ENCODE measurements at places on chromosomes 13 and 19.

DNA sequence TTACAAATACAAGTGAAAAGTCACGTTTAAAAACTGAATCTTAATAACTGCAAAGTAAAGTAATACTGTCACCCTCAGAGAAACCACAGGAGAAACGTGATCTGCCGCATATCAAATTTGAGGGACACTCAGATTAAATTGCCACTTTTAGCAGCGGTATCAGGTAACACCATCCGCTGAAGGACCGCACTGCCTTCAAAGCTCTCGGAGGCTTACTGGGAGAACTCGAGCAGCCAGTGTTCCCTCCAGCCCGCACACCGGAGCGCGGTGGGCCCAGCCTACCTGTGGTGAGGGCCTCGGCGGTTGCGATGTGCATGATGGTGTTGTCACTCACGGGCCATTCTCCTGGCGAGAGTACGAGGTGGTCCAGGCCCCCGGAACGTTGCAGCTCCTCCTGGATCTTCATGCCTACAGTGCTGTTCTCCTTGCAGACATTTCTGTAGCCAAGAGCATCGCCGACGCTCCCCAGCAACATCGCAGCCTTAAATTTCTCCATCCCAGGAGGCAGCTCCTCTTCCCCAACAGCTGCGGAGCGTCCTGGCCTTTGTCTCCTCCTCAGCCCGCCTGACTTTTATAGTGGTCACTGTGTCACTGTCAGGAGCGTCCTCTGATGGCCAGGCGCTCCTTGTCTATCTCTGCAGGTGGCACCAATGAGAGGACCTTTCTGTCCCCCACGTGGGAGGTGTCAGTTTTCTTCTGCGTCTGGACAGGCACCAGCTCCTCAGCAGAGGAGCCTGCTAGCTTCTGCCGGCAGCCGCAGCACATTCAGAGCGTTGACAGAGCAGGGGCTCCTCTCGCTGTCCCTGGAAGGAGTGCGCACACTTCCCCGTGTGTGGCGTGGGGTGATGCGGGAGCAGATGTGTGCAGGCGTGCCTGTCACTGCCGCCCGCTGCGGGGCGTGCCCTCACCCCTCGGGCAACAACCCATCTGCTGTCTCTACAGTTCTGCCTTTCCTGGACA is at the start of gene ADPRHL1:
Gene ADPRHL1 (minus strand): TSS at position 547 of the 960 bp plus-strand sequence. CDS start 51 bp downstream, at position 496.
- DNase-seq = no peak

DNA sequence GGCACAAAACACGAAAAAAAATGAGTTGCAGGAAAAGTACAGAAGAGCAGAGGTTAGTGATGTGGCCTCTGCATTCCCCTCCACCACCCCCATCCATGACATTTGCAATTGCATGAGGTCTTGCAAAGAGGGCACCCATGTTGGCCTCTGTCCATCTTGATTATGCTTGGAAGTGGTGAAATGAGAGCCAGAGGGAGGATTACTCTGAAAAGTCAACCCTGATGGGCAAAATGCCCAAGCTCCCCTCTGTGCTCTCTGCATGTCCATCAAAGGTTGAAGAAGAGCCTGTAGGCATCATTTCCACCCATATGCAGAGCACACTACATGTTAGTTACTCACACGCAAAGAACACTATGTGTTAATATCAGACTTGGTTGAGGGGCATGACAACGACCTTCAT is 71.4 kb downstream of the SLC15A1 start:
- DNase-seq = no peak

- no peak for DNase-seq
Observed at GRCh38 chr19:47096100-47096704, 17.4 kb downstream of the ZC3H4 start.

DNA sequence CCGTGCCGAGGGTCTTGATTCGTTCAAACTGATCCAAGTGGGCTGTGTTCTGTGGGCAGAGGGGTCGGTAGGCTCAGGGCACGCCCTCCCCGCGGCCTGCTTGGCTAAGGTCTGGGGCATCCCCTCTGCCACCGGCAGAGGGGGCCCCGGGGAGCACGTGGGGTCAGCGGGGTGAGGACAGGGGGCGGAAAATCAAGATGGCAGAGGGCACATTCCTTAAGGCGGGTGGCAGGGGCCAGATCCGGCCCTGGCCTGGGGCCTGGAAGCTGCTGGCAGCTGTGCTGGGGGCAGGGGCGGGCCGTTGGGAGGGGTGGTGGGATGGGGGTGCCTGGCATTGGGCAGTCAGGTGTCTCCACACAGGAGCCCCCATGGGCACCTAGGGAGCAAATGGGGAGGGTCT is 10.7 kb downstream of the PRKACA start:
- DNase-seq = no peak

DNA sequence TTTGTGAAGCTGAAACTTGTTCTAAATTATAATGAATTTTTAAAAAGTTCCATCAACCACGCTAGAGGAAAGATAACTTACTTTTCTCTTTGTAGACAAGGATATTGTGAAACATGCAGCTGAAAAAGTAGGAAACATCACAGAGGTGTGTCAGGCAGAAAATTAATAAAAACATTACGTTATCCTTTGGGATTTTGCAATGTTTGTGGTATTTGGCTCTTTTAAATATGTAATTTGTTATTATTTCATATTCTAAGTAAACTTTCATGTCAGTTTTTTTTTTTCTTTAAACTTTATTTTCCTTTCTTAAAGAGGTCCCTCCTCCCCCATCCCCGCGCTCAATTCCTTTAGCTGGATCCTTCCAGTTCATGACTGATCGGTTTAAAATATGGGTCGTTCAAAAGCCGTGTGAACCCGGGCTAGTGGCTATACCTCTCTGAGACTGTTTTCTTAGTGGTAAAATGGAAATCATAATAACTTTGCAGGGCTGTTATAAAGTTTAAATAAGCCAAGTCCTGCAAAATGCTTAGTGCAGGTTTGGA is 740 bp upstream of the CCDC61 start:
- DNase-seq = peak; percentile 82

- DNase-seq = no peak
Observed at GRCh38 chr13:23427342-23427843, 6.1 kb downstream of the SACS start.

- DNase-seq = no peak
Observed at GRCh38 chr19:5125376-5125775, 156.5 kb downstream of the KDM4B start.

- DNase-seq = no peak
Observed at GRCh38 chr19:53898636-53899341, 10.3 kb upstream of the CACNG7 start.

GRCh38 chr19:44808463-44809371 is at the start of gene BCAM:
BCAM (plus strand) TSS chr19:44809103; CDS start chr19:44809125, 22 bp downstream.
- no peak for DNase-seq

DNA sequence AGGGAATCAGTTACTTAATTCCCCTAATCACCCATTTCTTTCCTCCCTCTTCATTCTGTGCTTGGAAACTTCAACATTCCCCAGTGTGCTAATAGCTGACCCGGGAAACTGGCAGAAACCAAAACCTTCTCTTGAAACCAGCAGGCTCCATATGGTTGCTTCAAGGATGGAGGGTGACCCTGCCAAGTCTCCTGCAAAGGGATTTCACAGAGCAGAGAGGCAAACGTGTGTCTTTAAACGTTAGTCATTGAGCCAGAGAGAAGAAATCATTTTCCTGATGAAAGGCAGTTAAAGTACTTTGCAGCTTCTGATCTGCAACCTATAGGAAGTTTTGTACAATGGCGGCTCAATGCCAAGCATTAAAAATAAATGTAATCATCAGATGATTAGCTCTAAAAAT is 220.9 kb downstream of the POU4F1 start:
- no peak for DNase-seq

GRCh38 chr13:24664726-24665409 is 15.3 kb upstream of the ATP12A start:
- DNase-seq = no peak

- no peak for DNase-seq
Observed at GRCh38 chr19:13864667-13865570, 12.0 kb upstream of the NANOS3 start.

DNA sequence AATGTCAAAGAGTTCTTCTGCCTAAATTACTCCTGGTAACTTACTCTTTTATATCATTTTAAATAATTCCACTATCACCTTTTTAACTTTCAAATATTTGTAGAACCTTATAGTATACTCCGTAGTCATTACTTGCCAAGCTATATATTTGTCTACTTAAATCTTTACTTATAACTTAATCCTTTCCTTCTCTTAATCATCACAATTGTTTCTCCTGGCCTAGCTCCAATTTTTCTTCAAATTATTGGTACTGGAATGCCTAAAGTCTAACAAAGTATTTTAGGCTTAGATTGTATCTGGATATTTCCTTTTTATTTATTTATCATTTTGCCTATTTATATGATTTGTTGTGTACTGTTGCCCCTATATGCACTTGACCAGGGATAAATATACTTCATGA is 109.5 kb downstream of the MZT1 start:
- DNase-seq = no peak

GRCh38 chr19:35822579-35822978 is 9.9 kb upstream of the PRODH2 start:
- DNase-seq = peak; percentile 97

- no peak for DNase-seq
Observed at GRCh38 chr13:108572782-108573211, 56.6 kb upstream of the MYO16 start.

DNA sequence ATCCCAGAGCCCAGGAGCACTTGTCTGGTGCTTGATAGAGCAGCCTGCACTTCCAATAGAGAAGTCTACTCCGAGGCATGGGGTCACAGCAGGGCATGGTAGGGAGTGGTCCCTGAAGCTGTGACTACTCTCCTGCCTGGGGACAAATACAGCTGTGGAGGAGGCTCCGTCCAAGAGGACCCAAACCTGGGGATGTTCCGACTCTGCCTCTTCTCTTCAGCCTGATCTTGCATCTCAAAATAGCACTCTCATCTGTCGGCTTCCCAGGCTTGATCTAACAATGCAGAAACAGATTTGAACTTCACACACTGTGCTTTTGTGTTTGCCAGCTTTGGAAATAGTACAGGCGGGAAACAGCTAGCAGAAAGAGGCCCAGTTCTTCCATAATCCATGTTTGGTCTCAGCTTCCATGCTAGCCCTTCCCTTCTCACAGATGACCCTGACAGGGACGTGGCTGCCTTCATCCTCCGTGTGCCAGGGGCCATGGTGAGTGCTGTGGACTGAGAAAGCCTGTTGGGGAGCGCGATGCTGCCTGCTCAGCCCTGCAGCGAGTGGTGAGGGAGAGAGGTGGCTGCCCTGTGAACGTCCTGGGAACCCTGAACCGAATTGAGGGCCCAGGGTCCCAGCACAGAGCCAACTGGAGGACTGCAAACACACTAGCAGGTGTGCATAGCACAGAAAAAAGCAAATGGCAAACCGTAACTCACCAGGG is 150.3 kb upstream of the GPR12 start:
- DNase-seq = no peak

DNA sequence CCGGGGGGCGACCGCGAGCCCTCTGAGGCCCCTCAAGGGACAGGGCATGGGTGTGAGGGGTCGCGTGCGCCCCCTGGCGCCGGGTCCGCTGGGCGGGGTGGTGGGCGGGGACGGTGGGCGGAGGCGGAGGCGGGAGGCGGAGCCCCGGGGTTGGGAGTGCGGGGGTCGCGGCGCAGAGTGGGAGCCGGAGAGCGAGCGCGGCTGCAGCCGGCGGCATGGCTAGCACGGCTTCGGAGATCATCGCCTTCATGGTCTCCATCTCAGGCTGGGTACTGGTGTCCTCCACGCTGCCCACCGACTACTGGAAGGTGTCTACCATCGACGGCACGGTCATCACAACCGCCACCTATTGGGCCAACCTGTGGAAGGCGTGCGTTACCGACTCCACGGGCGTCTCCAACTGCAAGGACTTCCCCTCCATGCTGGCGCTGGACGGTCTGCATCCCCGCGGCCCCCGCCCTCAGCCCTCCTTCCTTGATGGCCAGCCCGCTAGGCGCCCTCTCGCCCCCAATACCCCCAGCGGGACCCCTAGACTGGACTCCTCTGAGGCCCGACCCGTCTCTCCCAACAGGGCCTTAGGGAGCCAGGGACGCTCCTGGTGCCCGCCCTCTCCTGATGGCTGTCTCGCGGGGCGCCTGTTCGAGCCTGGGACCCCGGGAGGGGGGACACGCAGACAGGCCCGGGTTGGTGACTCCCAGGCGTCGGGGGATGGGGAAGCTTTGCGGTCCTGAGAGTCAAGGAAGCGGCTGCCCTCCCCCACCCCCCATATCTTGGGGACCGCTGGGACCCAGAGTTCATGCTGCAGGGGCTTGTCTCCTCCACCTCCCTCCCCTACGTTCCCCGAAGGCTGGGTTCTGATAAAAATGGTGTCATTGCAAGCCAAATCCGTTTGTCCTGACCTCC is at the start of gene CLDN10:
Gene CLDN10 (plus strand): TSS at position 182 of the 903 bp plus-strand sequence. CDS start 34 bp downstream, at position 216.
- no peak for DNase-seq

- no peak for DNase-seq
Observed at GRCh38 chr13:90979059-90979458, 368.4 kb upstream of the MIR17HG start.

GRCh38 chr19:36573020-36573894 is at the start of gene ZNF529:
ZNF529 (minus strand) TSS chr19:36573292; CDS start chr19:36572346, 946 bp downstream.
- peak; percentile 93 for DNase-seq

- no peak for DNase-seq
Observed at GRCh38 chr19:18119717-18120105, 22.1 kb downstream of the MAST3 start.

DNA sequence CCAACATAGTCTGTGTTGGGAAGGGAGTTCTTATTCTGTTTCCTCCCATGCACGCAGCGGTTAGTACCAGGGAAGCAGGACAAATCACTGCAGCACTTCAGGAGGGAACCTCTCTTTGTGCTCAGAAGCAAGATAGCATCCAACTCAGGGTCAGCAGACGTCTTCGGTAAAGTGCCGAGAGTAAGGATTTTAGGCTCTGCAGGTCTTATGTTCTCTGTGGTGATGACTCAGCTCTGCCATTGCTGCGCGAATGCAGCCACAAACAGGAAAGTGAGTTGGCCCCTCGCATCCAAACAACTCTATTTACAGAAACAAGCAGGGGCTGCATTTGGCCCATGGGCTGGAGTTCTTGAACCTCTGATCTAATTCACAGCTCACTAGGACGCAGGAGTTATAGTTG is 122.1 kb upstream of the SPATA13 start:
- no peak for DNase-seq

GRCh38 chr13:112572366-112572765 is 15.6 kb downstream of the TUBGCP3 start:
- DNase-seq = no peak

DNA sequence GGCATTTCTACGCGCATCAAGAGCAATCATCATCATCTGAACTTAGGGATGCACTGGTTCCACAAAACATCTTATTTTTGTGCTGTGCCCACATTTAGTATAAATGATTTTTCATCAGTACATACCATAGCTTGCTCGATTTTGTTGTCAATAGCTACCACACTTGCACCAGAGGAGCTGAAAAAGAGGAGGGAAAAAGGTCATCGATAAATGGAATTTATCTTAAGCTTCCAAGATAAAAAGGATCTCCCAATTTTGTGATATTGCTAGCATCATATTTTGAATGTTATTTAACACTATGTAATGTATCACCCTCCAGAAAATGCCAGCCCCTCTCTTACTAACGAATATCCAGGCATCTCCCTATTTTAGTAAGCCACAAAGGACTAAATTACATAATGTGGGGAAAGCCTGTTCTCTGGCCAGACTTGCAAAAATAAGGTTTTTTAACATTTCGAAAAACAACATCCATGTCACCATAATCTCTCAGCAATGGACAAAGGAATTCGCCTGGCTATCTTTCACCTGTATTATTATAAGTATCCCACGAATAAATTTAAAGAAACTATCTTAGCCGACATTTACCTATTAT is 62.4 kb downstream of the SERP2 start:
- DNase-seq = no peak

Data from Kasumi-1 (cell line).